HFFc6 (cell line): ENCODE measurements at places on chromosomes 12 and 14. TPM values are rescaled to one million over a fixed set of nuclear protein-coding genes. Genes with fewer than 3 reads are reported as not detected.

GRCh38 chr14:32345311-32345791, 16.3 kb downstream of the AKAP6 start:
- peaks cover 38% of the 10 kb centered on the region for H3K4me1 ChIP-seq
- no peak for DNase-seq
- peaks cover 9% of the 10 kb centered on the region; the same call in 1 of the 2 replicates for H3K36me3 ChIP-seq
- peak overlapping the region; percentile 61 for H3K27ac ChIP-seq
- no peaks in the 10 kb centered on the region for H3K27me3 ChIP-seq
- H3K4me3 ChIP-seq, result no peak overlapping the region

DNA sequence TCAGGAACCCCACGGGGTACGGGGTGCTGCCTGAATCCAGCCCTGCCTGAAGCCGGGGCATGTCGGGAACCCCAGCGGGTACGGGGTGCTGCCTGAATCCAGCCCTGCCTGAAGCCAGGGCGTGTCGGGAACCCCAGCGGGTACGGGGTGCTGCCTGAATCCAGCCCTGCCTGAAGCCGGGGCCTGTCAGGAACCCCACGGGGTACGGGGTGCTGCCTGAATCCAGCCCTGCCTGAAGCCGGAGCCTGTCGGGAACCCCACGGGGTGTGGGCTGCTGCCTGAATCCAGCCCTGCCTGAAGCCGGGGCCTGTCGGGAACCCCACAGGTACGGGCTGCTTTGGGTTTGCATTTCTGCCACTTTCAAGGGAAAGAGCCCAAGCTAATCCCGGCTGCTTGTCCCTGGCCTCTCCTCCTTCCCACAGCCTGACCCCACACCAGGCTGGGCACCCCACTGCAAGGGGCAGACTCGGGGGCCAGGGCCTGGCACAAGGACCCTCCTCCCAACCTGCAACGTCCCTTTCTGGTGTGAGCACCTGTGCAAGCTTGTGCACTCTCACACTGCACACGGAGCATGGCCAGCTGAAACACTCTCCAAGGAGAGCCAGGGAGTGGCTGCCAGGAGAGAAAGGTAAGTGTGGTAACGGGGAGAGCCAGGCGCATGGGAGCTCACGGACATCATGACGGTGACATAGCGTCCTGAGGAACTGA, 5.6 kb upstream of the FBRSL1 start:
- DNase-seq, result no peak
- H3K27me3 ChIP-seq, result peaks cover 27% of the 10 kb centered on the region
- H3K4me3 ChIP-seq, result no peak overlapping the region

DNA sequence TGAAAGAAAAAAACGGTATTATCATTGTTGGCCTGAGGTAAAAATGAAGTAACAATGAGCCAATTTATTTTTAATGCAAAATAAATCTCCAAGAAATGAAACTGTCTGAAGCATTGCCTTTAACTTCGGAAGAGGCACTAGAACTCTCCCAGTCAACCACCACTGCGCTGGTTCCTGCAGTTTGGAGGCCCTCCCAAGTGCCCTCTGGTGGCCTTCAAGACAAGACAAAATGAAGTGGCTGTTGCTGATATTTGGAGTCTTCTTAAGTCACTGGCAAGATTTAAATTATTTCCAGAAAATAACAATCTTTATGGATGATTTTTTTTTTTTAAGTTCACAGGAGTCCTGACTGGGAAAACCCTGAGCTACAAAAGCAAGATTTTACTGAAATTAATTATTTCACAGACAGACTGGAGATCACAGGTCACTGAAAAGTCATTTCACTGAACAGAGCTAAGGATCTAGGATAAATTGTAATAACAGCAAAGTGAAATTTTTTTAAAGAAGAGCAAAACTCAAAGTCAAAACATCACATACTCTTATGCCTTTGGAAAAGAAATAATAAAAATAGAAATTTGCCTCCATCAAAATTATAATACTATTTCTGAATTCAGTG, 58.2 kb downstream of the DICER1 start:
- H3K4me1 ChIP-seq, result peaks cover 6% of the 10 kb centered on the region
- peak; percentile 7 for DNase-seq
- peaks cover 23% of the 10 kb centered on the region for H3K36me3 ChIP-seq
- no peak overlapping the region for H3K4me3 ChIP-seq
- no peaks in the 10 kb centered on the region; the same call in 1 of the 2 replicates for H3K27me3 ChIP-seq

GRCh38 chr14:58166005-58166983, 14.3 kb upstream of the ARMH4 start:
- H3K4me1 ChIP-seq, result peaks cover 32% of the 10 kb centered on the region
- peaks cover 6% of the 10 kb centered on the region for H3K27me3 ChIP-seq

RTL1 gene
- total RNA-seq, result not detected in 3 replicates

DNA sequence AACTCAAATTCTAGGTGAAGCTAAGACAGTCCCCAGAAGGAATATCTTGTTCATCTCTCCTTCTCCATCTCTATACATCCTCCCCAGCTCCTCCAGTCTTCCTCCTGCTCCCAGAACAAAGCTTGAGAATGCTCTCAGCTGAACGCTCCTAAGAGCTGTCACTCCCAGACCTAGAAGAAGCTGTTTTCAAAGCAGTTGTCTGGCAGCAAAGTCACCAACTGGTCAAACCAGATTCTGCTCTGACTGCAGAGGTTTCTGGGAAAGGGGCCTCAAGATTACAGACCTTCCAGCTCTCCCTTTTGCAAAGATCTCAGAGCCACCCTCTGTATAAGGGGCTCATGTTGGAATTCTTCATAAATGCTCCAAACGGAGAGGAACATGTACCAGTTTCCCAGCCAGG, 9.6 kb upstream of the HSPB8 start:
- H3K4me1 ChIP-seq, result no peaks in the 10 kb centered on the region
- H3K27ac ChIP-seq, result no peak overlapping the region
- no peak for DNase-seq
- no peaks in the 10 kb centered on the region for H3K36me3 ChIP-seq
- H3K27me3 ChIP-seq, result peaks cover 18% of the 10 kb centered on the region
- H3K4me3 ChIP-seq, result no peak overlapping the region

SMIM41 gene
- not detected in 3 replicates for total RNA-seq

- no peak overlapping the region for H3K4me3 ChIP-seq
- peaks cover 10% of the 10 kb centered on the region for H3K27me3 ChIP-seq
- H3K4me1 ChIP-seq, result peaks cover 32% of the 10 kb centered on the region
- no peak for DNase-seq
These were observed 208.1 kb downstream of the PTPRO start for GRCh38 chr12:15530361-15530760.

GRCh38 chr12:114901316-114901715, 217.3 kb upstream of the TBX3 start:
- H3K27me3 ChIP-seq, result no peaks in the 10 kb centered on the region; the same call in 1 of the 2 replicates
- H3K4me1 ChIP-seq, result peaks cover 16% of the 10 kb centered on the region
- no peaks in the 10 kb centered on the region for H3K36me3 ChIP-seq
- no peak for DNase-seq

- peaks cover 16% of the 10 kb centered on the region for H3K4me1 ChIP-seq
- H3K27ac ChIP-seq, result no peak overlapping the region
- H3K36me3 ChIP-seq, result no peaks in the 10 kb centered on the region
- no peak overlapping the region for H3K4me3 ChIP-seq
These were observed 227.2 kb downstream of the BTG1 start for GRCh38 chr12:91918431-91918830.

DNA sequence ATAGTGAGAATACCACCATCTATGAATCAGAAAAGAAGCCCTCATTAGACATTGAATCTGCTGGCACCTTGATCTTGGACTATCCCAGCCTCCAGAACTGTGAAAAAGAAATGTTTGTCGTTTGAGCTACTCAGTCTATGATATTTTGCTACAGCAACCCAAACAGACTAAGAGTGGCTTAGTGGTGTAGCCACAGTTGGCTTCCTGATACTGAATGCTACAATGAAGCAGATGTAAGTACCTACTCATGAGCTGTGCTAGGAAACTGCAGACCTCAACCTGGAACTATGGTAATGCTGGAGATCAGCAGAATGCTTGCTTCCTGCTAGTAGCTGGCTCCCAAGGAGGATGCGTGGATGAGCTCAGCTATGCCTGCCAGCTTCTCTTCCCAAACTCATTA, 268.6 kb upstream of the CRY1 start:
- DNase-seq, result no peak
- no peak overlapping the region for H3K4me3 ChIP-seq
- no peak overlapping the region for H3K27ac ChIP-seq
- H3K36me3 ChIP-seq, result no peaks in the 10 kb centered on the region
- 0 out of 2 replicates have a peak, but pooled peaks cover 4% of the 10 kb centered on the region for H3K4me1 ChIP-seq

DNA sequence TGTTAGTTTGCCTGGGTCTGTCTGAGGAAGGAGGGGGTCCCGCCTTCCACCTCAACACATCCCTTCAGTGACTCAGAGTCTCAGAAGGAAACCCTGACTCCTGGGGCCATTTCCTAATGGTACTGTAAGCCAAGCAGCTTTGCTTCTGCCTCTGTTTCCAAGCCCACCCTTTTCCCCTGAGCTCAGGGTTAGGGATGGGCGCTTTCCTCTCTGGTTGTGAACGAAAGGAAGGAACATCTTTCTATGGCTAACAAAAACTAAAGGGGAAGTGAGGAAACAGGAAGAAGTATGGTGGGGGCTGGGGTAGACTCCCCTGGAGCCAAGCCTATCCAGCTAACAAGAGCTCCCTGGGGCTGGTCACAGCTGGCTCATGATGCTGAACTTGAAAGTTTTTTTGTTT, 11.6 kb upstream of the UNC119B start:
- H3K27me3 ChIP-seq, result no peaks in the 10 kb centered on the region; the same call in 1 of the 2 replicates
- DNase-seq, result no peak
- H3K36me3 ChIP-seq, result peaks cover 53% of the 10 kb centered on the region
- H3K4me1 ChIP-seq, result no peaks in the 10 kb centered on the region
- H3K4me3 ChIP-seq, result no peak overlapping the region

- no peak overlapping the region for H3K4me3 ChIP-seq
- no peaks in the 10 kb centered on the region; the same call in 1 of the 2 replicates for H3K27me3 ChIP-seq
- peaks cover 23% of the 10 kb centered on the region for H3K4me1 ChIP-seq
- H3K27ac ChIP-seq, result no peak overlapping the region
- H3K36me3 ChIP-seq, result no peaks in the 10 kb centered on the region
These were observed 51.8 kb downstream of the TRAF3 start for GRCh38 chr14:102829016-102829548.

SYCP3 gene
- total RNA-seq, result not detected in 2 replicates

GRCh38 chr14:75016815-75017214, 14.1 kb downstream of the EIF2B2 start:
- H3K4me3 ChIP-seq, result no peak overlapping the region
- H3K36me3 ChIP-seq, result peaks cover 17% of the 10 kb centered on the region
- no peak overlapping the region for H3K27ac ChIP-seq
- no peaks in the 10 kb centered on the region; the same call in 1 of the 2 replicates for H3K27me3 ChIP-seq
